Ammon's horn (tissue), 1 donor: ENCODE measurements at places on chromosomes 13 and 19.

DNA sequence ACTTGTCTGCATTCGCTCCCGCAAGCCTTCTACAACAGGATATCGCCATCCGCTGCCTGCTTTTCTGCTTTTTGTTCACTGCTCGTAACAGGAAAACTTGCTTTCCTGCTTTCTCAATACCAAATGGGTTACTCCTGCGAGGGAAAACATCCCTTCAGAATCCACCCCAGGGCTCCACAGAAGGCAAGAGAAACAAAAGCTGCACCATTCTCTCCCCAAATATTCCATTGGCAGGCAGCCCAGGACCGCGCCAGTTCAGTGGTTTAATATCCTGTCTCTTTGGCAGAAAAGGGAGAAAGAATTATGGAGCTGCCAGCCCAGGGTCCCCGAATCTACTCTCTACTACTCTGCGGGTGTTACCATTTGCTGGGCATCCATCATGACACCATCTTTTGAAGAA, 84.7 kb upstream of the DOCK9 start:
- DNase-seq = peak; percentile 28

GRCh38 chr19:7781157-7781556, 18.1 kb downstream of the CLEC4M start:
- DNase-seq = no peak

GRCh38 chr19:33660410-33661124, 38.8 kb downstream of the CHST8 start:
- DNase-seq = no peak

- no peak for DNase-seq
Measured at GRCh38 chr13:60922576-60923231, 492.9 kb downstream of the PCDH20 start.

DNA sequence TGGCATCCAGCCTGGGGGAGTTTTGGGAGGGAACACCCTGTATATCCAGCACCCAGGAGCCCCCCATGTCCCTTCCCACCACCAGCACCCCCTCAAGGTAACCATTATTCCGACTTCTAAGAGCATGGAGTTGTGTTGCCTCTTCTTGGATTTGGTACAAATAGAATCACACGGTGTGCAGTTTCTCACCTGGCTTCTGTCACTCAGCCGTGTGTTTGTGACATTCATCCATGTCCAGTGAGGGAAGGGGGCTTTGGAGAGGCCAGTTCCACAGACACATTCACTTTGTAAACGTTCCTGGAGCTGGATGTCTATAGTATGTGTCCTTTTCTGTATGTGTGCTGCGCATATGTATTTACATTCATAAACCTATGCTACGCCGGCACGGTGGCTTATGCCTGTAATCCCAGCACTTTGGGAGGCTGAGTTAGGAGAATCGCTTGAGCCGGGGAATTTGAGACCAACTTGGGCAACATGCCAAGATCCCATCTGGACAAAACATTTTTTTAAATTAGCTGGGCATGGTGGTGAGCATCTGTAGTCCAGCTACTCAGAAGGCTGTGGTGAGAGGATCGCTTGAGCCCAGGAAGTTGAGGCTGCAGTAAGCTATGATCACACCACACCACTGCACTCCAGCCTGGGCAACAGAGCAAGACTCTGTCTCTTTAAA, 36.6 kb downstream of the MYH14 start:
- no peak for DNase-seq

DNA sequence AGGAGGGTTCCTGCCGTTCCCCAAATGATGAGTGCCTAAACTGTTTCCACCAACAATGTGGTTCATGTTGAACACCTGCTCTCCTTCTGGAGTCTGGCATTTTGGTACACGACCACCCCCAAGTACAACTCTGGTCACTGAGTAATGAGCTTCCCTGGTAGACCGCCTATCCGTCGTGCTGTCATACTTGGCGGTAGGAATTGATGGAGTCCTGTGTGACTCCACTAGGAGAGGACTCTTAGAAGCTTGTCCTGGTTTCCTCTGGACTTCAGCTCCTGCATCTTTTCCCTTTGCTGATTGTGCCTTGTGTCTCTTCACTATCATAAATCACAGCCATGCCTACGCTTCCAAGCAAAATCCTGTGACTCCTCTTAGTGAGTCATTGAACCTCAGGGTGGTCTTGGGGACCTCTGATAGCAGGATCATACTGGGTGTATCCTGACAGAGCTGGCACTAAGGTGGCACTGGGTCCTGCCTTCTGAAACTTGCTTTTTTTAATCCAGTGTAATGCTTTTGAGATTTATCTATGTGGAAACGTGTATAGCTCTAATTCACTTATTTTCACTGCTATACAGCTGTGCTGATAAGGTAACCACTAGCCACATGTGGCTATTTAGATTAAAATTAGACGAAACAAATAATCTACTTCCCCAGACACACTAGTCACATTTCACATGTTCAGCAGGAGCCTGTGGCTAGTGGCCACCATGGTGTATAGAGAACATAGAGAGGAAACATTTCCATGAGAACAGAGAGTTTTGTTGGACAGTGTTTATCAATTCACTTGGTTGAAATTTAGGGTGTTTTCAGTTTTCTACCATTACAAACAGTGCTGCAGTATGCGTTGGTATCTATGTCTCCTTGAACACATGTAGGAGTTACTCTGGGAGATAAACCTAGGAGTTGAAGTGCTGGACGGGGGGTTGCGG, 6.1 kb upstream of the ASF1B start:
- DNase-seq = no peak
